ENCODE measurements at places on chromosomes 7 and 10.

- DNase-seq, result no peak
Observed at GRCh38 chr7:155570171-155570958, 24.0 kb upstream of the CNPY1 start.

- DNase-seq, result no peak
Observed at GRCh38 chr7:101877882-101878591, 60.6 kb downstream of the CUX1 start.

- DNase-seq, result no peak
Observed at GRCh38 chr7:136637813-136638212, 230.6 kb upstream of the CHRM2 start.

DNA sequence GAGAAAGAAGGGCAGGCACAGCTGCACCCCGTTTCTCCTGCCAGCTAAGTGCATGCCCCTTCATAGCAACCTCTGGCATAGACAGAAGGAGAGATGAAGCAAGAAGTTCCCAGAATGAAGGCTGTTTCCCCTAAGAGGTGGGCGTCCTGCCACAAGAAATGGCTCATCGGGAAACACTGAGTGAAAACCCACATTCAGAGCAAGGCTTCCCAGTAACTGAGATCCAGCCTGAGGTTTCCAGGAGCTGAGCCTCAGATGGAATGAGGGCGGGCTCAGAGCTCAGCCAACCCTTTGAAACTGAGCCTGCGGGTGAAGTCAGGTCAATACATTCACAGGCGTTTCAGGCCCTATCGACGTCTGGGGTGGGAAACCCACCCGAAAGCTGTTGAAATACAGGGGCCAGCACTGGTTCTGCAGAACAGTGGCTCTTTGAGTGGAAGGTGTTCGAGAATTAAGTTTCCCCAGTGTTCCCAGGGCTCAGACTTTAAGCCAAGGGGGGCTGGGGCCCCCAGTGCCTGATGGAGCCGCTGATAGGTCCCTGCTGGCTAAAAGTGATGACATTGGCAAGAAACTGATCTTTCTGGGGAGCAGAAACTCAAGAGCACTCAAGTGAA, 510.2 kb downstream of the RPS24 start:
- peak; percentile 41 for DNase-seq

DNA sequence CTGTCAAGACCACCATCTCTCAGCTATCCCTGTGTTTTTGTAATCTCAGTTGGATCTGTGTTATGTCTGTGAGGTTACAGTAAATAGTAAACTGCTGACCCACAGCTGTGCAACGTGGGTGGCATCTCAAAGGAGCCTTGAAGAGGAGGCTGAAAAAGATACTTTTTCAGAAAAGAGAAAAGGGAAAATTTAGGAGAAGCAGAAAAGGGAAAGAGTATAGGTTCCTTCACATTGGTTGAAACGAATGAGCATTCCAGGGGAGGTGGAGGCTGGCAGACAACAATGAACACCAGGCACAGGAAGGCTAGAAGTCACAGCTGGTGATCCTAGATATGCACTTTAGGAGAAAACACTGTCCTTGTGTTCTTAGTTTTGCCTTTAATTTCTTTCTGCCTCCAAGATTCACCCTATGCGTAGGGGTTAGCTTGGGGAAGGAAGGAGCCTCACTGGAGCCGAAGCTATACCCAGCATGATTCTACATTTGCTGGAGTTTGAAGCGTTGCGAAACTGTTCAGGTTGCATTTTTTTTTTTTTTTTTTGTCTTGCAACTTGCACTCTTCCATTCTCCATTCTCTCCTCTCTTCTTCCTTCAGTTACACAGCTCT, 18.3 kb downstream of the CPED1 start:
- DNase-seq, result no peak

DNA sequence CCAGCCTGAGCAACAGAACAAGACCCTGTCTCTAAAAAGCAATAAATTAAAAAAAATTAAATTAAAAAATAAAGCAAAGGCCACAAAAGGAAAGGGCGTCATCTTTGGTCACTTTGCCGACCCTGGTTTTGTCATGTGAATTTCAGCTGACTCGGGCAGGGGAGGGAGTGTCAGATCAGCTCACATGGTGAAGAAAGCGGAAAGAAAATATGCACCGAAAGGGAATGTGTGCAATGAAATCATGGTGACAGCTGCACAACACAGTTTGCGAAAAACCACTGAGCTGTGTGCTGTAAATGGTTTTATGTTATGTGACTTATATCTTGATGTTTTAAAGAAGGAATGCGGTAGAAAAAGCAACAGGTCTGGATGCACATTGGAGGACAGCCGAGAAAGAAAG, 39.8 kb downstream of the RCC1L start:
- DNase-seq, result no peak

DNA sequence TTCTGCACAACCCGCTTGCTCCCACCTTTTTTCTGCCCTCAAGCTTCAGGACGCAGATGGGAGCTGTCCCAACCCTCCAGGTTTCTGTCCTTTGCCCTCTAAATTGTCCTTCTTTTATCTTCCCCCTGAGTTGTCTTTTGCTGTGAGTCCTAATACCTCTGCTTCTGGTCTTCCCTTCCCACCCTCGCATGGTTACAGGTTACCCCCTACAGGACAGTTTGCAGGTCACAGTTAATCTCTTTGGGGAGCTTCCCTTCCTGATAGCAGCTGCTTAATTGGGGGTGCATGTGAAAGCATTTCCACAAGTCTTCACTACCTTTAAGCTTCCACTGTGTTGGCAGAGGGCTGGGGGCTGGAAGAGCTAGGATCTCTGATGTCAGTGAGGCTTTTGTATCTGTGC, 121.5 kb upstream of the CXCL12 start:
- DNase-seq, result no peak

DNA sequence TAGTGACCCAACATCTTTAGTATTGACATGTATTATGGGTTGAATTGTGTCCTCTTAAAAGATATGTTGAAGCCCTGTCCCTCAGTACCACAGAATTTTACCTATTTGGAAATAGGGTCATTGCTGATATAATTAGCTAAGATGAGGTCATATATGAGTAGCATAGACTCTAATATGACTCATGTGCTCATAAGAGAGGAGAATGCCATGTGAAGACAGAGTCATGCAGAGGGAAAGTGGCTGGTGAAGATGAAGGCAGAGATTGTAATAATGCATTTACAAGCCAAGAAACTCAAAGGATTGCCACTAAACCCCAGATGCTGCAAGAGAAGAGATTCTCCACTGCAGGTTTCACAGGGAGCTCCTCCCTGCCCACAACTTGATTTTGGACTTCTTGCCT, 496.4 kb downstream of the KIF20B start:
- DNase-seq, result no peak

GRCh38 chr10:38174336-38174735, 80.2 kb downstream of the ZNF37A start:
- DNase-seq, result no peak

DNA sequence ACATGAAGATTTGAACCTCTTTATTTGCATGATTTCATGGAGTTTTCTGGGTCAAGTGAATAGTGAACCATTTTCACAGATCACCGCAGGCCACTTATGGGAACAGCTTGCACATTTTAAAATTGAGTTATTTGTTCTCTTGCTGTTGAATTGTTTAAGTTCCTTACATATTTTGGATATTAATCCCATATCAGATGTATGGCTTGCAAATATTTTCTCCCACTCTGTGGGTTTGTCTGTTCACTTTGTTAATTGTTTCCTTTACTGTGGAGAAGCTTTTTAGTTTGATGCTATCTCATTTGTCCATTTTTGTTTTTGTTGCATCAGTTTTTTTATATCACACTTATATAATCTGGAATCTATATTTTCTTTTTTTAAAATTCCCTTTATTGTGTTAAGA, 14.1 kb upstream of the ZC3HAV1L start:
- no peak for DNase-seq

- peak; percentile 28 for DNase-seq
Observed at GRCh38 chr10:91340613-91341362, 69.4 kb upstream of the HECTD2 start.

DNA sequence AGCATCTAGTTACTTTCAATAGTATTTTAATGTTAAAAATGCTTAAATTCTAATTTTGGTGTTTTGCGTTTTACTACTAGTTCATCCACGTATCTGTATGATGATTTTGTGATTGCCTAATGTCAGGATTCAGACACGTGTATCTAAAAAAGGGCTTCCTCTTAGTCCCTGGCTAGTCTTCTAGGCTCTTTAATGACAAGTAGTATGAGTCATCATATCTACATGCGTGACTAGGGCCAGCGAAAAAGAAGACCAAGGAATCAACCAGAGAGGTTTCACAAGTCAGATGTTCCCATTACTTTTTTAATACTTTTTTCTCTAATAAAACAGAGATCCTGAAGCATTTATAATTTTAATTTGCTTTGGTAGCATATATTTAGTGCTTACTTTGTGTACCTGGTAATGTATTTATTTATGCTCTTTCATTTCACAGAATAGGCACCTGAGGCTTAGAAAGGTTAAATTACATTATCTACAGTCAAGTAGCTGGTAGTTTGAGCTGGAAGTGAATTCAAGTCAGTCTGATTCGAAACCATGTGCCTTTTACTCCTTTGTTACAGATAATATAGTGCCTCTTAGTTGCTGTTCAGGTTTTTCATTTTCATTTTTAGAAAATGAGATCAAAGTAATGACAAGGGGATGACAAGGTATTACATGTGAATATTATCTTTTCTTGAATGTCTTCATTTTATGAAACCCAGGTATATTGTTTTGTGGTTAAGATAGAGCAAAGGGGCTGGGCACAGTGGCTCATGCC, 140.3 kb downstream of the FOXP2 start:
- no peak for DNase-seq

GRCh38 chr7:5425507-5426225, 2.0 kb upstream of the TNRC18 start:
- DNase-seq, result peak; percentile 37

- no peak for DNase-seq
Observed at GRCh38 chr10:36638462-36639155, 486.8 kb upstream of the ANKRD30A start.

- no peak for DNase-seq
Observed at GRCh38 chr10:36504758-36505157, 620.6 kb upstream of the ANKRD30A start.

DNA sequence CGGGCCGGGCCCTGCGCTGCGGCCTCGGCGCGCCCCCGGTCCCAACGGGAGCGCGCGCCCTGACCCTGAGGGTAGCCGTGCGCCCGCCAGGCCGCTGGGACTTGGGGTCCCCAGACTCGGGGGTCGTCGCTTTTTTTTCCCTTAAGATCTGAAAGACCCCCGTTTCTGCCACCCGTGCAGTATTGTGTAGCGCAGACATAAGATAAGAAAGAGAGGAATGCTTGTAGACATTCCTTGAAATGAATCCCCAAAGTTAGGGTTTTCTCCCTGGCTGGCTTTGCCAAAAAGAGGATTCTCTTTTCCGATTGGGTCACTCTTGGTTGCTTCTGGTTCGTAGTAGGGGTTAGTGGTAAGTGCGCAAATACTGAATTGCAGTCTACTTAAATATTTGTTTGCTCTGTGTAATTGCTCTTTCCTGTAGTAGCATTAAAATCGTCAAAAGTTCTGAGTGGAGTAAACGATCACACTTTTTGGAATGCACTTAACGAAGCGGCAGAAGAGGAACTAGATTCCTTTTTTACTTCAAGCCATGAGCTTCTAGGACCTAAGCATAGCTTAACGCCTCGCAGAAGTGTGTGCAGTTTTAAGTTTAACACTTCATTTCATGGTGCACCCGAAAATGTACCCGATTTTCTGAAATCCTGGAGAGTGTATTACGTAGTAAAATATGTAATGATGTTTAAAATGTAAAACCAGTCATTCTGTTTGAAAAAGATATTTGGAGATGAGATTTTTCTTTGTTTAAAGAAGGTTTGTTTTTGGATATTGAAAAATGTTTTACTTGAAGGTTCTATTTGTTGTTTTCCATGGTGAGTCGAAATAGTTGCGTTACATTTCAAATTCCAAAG, 1.3 kb downstream of the CUL1 start:
- no peak for DNase-seq

- DNase-seq, result no peak
Observed at GRCh38 chr10:17878896-17879295, 69.7 kb downstream of the MRC1 start.

DNA sequence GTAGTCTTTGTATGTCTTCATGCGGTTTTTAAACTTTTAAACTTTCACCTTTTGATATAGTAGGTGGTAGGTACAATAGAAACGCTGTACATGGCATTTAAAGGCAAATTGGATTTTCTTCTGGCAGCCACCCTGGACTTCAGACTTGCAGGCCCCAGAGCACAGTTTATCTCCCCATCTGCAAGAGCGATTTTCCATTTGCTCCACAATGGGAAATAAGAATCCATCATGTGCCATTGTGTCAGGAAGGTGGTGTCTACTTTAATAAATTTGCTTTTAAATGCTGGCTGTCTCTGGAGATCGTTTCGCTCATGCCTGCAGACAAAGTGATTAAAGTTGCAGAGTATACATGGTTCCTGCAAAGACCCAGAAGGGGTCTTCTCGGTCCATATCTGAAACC, 38.9 kb downstream of the UNC5B start:
- DNase-seq, result no peak

- no peak for DNase-seq
Observed at GRCh38 chr10:94016727-94017714, 23.3 kb downstream of the PLCE1 start.

Measured in GOT3 (cell line).